ENCODE measurements at places on chromosomes 12 and 14.

DNA sequence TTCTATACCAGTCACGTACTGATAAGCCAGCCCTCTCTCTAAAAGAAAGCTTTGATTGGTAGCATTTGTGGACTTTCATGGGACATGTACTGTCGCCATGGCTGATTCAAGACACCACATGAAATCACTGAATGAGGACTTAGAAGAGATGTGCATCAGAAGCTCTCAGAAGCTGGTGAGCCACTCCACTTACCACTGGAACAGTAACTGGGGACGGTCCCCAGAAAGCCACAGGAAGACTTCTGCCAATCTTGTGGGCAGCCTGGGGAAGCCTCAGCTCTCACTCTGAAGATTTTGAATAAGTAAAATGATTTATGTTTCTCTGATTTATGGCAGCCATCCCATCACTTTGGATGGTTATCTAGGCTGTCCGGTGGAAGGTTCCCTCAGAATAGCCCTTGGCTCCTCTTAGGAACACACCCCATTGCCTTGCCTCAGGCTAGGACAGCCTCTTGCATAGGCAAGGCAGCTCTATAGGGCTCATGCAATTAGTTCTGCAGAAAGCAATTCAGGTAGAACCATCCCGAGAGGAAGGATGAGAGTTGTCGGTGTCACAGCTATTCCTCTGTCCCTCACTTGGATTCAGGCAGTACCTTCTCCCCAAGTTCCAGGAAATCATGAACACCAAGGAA, 9.8 kb downstream of the DHRS1 start:
- DNase-seq, result no peak

- no peak for DNase-seq
Observed at GRCh38 chr12:126447346-126447745, 1382.1 kb downstream of the AACS start.

GRCh38 chr14:42664190-42664589, 1057.5 kb downstream of the LRFN5 start:
- no peak for DNase-seq

DNA sequence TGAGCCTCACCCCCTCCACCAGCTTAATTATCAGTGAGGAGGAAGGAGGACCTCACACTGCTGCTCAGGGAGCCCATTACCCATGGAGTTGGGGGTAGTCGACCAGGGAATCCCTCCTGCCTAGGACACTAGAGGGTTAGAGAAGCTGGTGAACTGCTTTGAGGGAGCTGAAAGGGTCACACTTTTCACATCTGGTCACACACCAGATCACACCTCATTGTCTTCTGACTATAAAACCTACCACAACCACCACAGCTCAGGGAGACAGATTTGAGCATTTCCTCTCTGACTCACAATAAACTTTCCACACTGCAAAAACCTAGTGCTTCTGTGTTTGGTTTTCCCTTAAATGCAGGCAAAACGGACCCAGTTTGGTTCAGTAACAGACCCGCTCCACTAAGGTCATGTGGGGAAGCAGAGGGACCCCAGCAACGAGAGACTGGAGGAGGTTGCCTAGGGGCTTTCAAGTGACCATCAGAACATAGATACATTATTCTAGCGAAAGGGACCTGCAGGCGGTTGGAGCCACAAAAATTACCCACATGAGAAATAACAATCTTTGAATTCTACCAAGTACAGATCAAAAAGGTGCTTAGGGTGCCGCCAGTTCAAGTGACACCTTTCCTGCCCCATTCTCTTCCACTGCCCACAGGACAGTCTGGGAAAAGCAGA, 151.4 kb upstream of the AVPR1A start:
- DNase-seq, result no peak

GRCh38 chr14:55065411-55065810, 14.0 kb downstream of the MAPK1IP1L start:
- no peak for DNase-seq

- no peak for DNase-seq
Observed at GRCh38 chr14:87102811-87103378, 890.1 kb downstream of the GALC start.

GRCh38 chr12:659090-659683, 4.1 kb downstream of the NINJ2 start:
- DNase-seq, result no peak

- no peak for DNase-seq
Observed at GRCh38 chr14:23242076-23242475, 4.3 kb downstream of the RNF212B start.

DNA sequence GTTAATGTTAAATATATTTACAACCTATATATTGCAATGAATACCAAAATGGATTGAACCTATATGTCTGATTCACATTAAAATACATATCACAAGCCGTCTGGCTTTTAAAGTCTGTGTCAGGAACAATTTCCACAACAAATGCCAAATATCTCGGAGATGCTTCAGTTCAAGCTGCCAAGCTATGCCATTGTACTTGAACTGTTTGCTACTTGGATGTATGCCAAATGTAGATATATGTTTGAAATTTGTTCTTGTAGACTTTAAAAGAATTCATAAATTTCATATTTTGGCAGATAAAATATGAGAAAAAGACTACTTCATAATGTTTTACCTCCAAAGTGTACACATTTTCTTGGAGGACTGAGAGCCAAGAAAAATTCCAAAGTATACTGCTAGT, 37.0 kb downstream of the WASHC3 start:
- no peak for DNase-seq

GRCh38 chr12:130524759-130525158, 187.1 kb downstream of the PIWIL1 start:
- no peak for DNase-seq

GRCh38 chr14:49691031-49691430, 1.9 kb upstream of the KLHDC1 start:
- no peak for DNase-seq

GRCh38 chr12:115926037-115926670, 351.3 kb downstream of the MED13L start:
- DNase-seq, result no peak

DNA sequence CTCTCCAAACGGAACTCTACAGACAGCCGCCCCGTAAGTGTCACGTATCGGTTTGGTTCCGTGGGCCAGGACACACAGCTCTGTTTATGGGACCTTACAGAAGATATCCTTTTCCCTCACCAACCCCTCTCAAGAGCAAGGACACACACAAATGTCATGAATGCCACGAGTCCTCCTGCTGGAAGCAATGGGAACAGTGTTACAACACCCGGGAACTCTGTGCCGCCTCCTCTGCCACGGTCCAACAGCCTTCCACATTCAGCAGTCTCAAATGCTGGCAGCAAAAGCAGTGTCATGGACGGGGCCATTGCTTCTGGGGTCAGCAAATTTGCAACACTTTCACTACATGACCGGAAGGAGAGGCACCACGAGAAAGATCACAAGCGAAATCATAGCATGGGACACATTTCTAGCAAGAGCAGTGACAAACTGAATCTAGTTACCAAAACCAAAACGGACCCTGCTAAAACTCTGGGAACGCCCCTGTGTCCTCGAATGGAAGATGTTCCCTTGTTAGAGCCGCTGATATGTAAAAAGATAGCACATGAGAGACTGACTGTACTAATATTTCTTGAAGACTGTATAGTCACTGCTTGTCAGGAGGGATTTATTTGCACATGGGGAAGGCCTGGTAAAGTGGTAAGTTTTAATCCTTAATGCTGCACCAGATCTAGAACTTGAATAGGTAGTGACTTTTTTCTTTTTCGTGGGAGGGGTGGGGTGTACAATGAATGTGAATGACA, 69.7 kb downstream of the WDR20 start:
- DNase-seq, result no peak

- DNase-seq, result no peak
Observed at GRCh38 chr14:71231521-71232393, 324.5 kb downstream of the PCNX1 start.

- no peak for DNase-seq
Observed at GRCh38 chr12:130953771-130954543, at the start of gene ADGRD1. Gene ADGRD1, plus strand, starts transcription at chr12:130953907. Its CDS starts 559 bp downstream, at chr12:130954466.

- DNase-seq, result no peak
Observed at GRCh38 chr14:56189307-56189706, 71.1 kb downstream of the PELI2 start.

DNA sequence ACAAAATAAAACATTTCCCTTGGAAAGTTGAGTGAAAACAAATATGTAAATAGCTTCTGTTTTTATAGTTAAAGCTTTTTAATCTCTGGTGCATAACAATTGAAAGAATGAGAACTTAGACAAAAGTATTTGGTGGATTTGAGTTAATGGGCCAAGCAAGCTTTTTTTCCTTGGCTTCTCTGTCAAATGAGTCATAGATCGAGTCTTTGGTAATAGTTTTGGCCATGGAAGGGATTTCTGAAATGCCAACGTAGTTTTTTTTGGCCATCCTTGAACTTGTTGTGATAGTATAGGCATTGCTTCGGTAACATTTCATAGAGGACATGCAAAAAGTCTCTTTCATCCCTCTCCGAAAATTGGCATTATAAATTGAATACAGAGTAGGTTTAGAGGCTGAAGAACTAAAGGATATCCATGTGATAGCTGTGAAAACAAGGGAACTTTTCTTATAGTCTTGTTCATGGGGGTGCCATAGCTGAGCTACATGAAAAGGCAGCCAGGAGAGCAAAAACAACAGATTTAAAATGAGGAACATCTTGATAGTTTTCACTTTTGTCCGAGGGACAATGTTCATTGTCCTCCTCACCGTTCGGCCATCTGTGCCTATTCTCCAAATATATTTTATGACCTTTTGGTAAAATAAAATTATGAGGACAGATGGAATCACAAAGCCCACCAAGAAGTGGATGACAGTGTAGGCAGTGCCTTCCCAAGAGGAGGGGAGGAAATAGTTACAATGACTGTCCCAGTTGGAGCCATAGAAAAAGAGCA, 34.7 kb downstream of the GPR19 start:
- DNase-seq, result no peak

GRCh38 chr12:104710940-104711689, 247.0 kb downstream of the SLC41A2 start:
- no peak for DNase-seq
